ENCODE measurements at places on chromosomes 16 and 17. TPM values are rescaled to one million over a fixed set of nuclear protein-coding genes. Genes with fewer than 3 reads are reported as not detected.

PRR11 gene
- 77.8 TPM for total RNA-seq

DNA sequence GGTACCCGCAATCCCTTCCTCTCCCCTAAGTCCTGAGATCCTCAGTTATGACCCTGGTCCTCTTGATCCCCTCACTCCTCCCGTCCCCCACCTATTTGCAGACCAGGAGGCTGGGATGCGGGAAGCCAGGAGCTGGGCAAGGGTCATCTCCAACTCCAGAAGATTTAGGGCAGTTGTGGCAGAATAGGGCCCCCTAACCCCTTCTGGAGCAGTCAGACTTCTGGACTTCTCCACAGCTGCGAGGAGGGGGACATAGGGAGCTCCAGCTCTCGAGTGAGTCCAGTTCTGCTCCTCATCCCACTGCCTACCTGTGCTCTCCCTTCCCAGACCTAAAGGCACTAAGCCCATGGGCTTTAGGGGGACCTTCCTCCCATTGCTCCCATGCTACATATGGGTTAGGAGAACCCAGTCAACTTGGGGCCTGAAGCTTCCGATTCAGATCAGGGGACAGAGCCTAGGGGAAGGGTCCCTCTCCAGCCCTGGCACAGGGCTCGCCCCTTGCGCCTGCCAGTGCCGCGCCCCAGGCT is 1.3 kb downstream of the WNK4 start:
- DNase-seq = no peak

GRCh38 chr16:4648917-4649316 is 24.3 kb downstream of the MGRN1 start:
- DNase-seq = no peak

- peak; percentile 82 for DNase-seq
Observed at GRCh38 chr17:31067691-31068184, 27.0 kb upstream of the NF1 start.

CRYM gene
- not detected for total RNA-seq

MYO1C gene
- total RNA-seq = 19.1 TPM

TBC1D3C gene
- total RNA-seq = 0.66 TPM

GRCh38 chr16:68539711-68540239 is 684 bp downstream of the ZFP90 start:
- peak; percentile 32 for DNase-seq

DNA sequence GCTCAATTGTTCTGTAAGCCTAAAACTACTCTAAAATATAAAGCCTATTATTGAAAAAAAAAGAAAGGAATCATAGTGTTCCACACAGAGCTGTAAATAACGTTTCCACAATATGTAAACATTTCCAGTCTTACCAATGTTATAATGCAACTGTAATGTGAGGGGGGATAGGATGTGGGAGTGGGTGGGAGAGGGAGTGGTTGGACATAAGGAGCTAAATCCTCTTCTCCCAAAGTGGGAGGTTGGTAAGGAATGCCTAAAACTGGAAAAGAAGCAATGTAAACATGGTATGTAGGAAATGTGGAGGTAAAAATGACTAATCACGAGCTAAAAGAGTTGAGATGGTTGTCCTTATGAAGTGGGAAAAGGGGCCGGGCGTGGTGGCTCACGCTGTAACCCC is 17.6 kb upstream of the SBK1 start:
- DNase-seq = no peak

- DNase-seq = peak; percentile 88
Observed at GRCh38 chr17:39080421-39081078, 70.9 kb downstream of the PLXDC1 start.

TPSD1 gene
- not detected for total RNA-seq

DNA sequence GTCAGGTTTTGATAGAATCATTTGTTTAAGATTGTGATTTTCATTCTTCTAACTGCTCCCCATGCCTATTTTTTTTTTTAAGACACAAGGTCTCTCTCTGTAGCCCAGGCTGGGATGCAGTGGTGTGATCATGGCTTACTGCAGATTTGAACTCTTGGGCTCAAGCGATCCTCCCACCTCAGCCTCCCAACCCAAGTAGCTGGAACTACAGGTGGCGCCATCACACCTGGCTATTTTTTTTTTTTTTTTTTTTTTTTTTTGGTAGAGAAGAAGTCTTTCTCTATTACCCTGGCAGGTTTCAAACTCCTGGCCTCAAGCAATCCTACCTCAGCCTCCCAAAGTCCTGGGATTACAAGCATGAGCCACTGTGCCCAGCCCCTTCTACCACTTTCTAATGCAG is 223.3 kb downstream of the CBLN1 start:
- DNase-seq = no peak

MYOCD gene
- 0.03 TPM for total RNA-seq

CMTM4 gene
- total RNA-seq = 27.3 TPM

HOXB6 gene
- 6.2 TPM for total RNA-seq

- DNase-seq = no peak
Observed at GRCh38 chr17:61321344-61321743, 78.3 kb upstream of the TBX2 start.

GRCh38 chr17:66043419-66043818 is 148.5 kb downstream of the CEP112 start:
- no peak for DNase-seq

DNA sequence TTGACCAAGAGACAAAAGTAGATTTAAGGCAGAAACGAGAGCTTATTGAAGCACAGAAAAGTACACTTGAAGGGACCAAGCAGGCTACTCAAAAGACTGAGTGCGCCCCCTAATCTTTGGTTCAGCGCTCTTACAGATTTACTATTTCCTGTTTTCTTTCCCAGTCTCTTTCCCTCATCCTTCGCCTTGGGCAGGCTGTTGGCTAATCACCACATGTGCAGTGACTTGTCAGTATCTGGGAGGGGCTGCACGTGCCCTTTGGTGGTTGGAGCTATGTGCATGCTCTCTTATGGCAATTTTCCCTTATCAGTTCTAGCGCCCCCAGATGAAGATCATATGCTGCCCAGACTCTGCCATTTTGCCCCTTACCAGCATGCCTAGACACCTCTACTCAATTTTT is 35.4 kb upstream of the SHISA6 start:
- no peak for DNase-seq

DNA sequence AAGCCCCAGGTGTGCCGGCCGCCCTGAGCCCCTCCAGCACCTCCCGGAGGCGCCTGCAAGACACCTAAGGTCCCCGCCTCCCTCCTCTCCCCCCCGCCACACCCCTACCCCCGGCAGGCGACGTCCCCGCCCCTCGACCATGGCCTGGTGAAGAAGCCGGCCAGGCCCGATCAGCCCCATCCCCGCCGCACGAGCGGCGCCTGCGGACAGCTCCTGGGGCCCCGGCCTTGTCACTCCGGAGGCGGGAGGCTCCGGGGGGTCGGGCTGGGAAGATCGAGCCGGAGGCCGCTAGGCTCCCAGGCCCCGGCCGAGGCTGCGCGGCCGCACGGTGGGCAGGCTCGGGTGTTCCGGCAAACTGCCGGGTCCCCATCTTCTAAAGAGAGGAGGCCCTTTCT is 405 bp upstream of the ACE start:
- DNase-seq = peak; percentile 53

KRT16 gene
- total RNA-seq = not detected

NUP88 gene
- total RNA-seq = 123 TPM

GRCh38 chr17:75228305-75228704 is 22.8 kb downstream of the NUP85 start:
- no peak for DNase-seq

- no peak for DNase-seq
Observed at GRCh38 chr16:17423221-17423620, 47.5 kb downstream of the XYLT1 start.

- DNase-seq = no peak
Observed at GRCh38 chr17:78676412-78677302, 99.5 kb upstream of the DNAH17 start.

- DNase-seq = no peak
Observed at GRCh38 chr17:61305024-61305423, 94.6 kb upstream of the TBX2 start.

GRCh38 chr17:21007646-21008045 is 35.2 kb downstream of the USP22 start:
- no peak for DNase-seq

GRCh38 chr16:56259425-56259779 is 68.1 kb downstream of the GNAO1 start:
- no peak for DNase-seq

Data from SJCRH30 (cell line).